ENCODE measurements at places on chromosomes 2 and 18.

GRCh38 chr2:176834226-176834625, 378.4 kb upstream of the HNRNPA3 start:
- DNase-seq, result no peak

- DNase-seq, result no peak
These were observed 171.2 kb downstream of the CMPK2 start for GRCh38 chr2:6694555-6694954.

GRCh38 chr2:98463988-98464771, 19.5 kb downstream of the INPP4A start:
- DNase-seq, result peak; percentile 78

DNA sequence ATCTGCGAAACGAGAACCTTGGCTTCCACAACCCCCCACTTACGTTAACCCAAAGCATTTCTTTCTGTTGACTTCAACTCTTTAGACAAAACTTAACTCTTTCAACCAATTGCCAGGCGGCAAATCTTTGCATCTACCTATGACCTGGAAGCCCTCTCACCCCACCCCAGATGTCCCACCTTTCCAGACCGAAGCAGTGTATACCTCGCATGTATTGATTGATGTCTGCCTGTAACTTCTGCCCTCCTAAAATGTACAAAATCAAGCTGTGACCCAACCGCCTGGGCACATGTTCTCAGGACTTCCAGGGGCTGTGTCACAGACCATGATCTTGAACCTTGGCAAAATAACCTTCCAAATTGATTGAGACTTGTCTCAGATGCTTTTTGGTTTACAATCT, 12.3 kb downstream of the AQP12B start:
- no peak for DNase-seq

DNA sequence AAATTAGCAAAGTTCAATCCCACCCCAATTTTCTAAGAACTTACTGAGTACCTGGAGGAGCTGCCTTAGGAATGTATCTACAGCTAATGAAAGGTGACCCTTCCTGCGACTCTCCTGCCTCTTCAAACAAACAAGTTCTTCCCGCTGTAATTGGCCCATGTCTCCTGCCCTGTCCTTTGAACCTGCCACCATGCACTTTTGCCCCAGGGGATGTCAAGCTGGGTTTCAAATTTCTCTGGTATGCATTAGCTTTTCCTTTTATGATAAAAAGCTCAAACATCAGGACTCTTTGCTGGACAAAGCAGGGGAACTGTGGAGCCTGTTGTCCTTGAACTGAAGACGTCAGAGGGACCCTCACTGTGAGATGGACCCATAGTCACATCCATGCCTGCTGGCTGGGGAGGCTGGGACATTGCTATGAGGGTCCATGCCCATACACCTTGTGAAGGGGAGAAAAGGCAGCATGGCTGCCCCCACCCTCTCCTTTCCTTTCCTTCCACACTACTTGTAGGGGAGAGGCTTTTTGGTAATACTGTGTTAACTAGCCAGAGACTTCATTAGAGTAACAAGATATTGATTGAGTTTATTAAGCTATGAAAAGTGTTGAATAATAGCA, 210.7 kb upstream of the COPS8 start:
- no peak for DNase-seq

GRCh38 chr2:189178726-189179569, 613 bp downstream of the COL5A2 start:
- DNase-seq, result no peak

- DNase-seq, result no peak
These were observed 166.1 kb upstream of the ZNF521 start for GRCh38 chr18:25517881-25518715.
